ENCODE measurements at places on chromosomes 16 and 17. TPM values are rescaled to one million over a fixed set of nuclear protein-coding genes. Genes with fewer than 3 reads are reported as not detected.

GRCh38 chr16:24758373-24758772, 28.9 kb downstream of the TNRC6A start:
- H3K4me3 ChIP-seq: no peak overlapping the region
- H3K4me1 ChIP-seq: no peaks in the 10 kb centered on the region
- no peaks in the 10 kb centered on the region for H3K27me3 ChIP-seq
- no peak overlapping the region for H3K27ac ChIP-seq
- no peak for DNase-seq

CPNE7 gene
- 0.61 TPM for total RNA-seq

KCNH4 gene
- total RNA-seq: 0.51 TPM

- no peak for DNase-seq
- H3K27ac ChIP-seq: no peak overlapping the region
- H3K4me1 ChIP-seq: peaks cover 29% of the 10 kb centered on the region
- H3K36me3 ChIP-seq: no peaks in the 10 kb centered on the region
Observed at GRCh38 chr16:85825326-85825725, 25.8 kb downstream of the COX4I1 start.

- H3K27ac ChIP-seq: no peak overlapping the region
- no peaks in the 10 kb centered on the region for H3K27me3 ChIP-seq
- H3K36me3 ChIP-seq: no peaks in the 10 kb centered on the region
- no peak for DNase-seq
- H3K4me1 ChIP-seq: peaks cover 19% of the 10 kb centered on the region
Observed at GRCh38 chr17:13864521-13864920, 204.8 kb upstream of the COX10 start.

TNFRSF17 gene
- 6.3 TPM for total RNA-seq

OR1A1 gene
- total RNA-seq: not detected

DNA sequence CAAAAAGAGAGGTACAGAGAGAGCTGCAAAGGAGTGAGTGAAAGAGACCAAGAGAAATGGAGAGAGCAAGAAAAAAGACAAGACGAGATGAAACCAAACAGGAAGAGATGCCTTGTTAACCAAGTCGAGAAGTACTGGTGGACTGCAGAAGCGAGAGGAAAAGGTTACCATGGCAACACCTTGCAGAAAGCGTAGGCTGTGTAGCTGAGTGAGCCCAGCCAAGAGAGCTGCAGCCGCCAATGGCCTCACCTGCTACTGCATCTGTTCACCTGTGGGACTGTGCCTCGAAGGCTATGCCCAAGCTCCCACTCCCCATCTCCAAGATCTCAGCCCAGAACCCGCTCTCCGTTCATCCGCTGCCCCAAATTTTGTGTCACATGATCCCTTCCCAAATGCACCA, 161.3 kb downstream of the SLC39A11 start:
- H3K4me3 ChIP-seq: no peak overlapping the region
- no peaks in the 10 kb centered on the region for H3K27me3 ChIP-seq
- no peaks in the 10 kb centered on the region for H3K36me3 ChIP-seq
- H3K27ac ChIP-seq: no peak overlapping the region
- DNase-seq: no peak
- H3K4me1 ChIP-seq: no peaks in the 10 kb centered on the region

C16orf95 gene
- total RNA-seq: 2.3 TPM

DNA sequence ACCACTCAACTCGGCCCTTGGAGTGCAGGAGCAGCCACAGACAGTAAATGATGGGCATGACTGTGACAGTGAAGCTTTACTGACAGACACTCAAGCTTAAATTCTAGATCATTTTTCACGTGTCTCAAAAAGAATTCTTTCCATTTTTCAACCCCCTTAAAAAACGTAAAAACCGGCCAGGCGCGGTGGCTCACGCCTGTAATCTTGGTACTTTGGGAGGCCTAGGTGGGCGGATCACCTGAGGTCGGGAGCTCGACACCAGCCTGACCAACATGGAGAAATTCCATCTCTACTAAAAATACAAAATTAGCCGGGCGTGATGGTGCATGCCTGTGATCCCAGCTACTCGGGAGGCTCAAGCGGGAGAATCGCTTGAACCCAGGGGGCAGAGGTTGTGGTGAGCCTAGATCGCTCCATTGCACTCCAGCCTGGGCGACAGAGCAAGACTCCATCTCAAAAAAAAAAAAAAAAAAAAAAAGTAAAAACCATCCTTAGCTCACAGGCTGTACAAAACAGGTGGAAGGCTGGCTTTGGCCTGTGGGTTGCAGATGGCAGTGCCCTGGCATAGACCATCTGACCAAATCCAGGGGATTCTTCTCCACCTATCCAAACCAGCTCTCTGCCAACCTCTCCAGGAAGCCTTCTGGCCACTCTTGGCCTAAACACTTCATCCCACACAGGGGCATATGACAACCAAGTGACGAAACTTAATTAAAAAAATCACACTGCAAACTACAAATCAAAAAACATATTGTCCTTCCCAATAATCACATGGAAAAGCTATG, 18.3 kb downstream of the TBC1D16 start:
- DNase-seq: no peak
- H3K27me3 ChIP-seq: no peaks in the 10 kb centered on the region

EXOC3L1 gene
- not detected for total RNA-seq

Measured in B cell (primary cell).